ENCODE measurements at places on chromosomes 12 and 14. TPM values are rescaled to one million over a fixed set of nuclear protein-coding genes. Genes with fewer than 3 reads are reported as not detected.

DNA sequence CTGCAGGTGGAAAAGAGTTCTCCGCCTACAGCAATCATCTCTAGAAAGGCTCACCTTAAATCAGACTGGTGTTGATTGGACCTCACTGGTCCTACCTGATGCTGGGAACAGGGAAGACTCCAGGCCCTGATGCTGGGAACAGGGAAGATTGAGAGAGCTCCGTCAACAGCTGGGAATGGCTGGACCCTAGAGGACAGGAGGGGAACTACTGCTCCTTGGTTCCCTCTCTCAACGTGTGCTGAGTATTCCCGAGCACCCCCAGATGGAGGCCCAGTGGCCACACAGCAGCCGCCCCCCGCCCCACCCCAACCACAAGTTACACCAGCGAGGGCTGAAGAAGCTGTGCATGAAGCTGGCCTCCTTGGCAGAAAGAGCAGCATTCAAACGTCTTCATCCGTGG is 240.3 kb downstream of the SLC15A4 start:
- DNase-seq = no peak

DNA sequence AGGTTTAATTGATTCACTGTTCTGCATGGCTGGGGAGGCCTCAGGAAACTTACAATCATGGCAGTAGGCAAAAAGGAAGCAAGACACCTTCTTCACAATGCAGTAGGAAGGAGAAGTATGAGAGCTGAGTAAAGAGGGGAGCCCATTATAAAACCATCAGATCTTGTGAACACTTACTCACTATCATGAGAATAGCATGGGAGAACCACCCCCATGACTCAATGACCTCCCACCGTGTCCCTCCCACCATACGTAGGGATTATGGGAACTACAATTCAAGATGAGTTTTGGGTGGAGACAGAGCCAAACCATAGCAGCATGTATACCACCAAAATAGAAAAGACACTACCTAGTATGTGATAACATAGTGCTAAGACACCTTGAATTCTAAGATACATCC is 2.9 kb upstream of the HMGA2 start:
- no peak for DNase-seq

GRCh38 chr12:93183940-93184671 is 193.6 kb upstream of the NUDT4 start:
- DNase-seq = peak; percentile 94

GRCh38 chr12:90038289-90038688 is 329.7 kb upstream of the ATP2B1 start:
- no peak for DNase-seq

Gene ANO2
- not detected for total RNA-seq

- no peak for DNase-seq
Measured at GRCh38 chr12:45203767-45204166, 12.1 kb upstream of the ANO6 start.

Gene HAL
- 0.09 TPM for total RNA-seq

Gene ACOT6
- total RNA-seq = not detected

Gene CISTR
- total RNA-seq = not detected

All from fibroblast of the aortic adventitia (primary cell).